ENCODE measurements at places on chromosomes 1 and 21. TPM values are rescaled to one million over a fixed set of nuclear protein-coding genes. Genes with fewer than 3 reads are reported as not detected.

SPRR1A gene
- not detected for polyA plus RNA-seq

PRKAA2 gene
- 3.9 TPM for polyA plus RNA-seq

LMOD1 gene
- polyA plus RNA-seq: 8.2 TPM

CCDC181 gene
- polyA plus RNA-seq: 4.1 TPM

GJC2 gene
- polyA plus RNA-seq: 2.6 TPM

SLC44A3 gene
- 48.9 TPM for polyA plus RNA-seq

All from right lung (tissue), 10 donors.